ENCODE measurements at places on chromosomes 5 and 9.

DNA sequence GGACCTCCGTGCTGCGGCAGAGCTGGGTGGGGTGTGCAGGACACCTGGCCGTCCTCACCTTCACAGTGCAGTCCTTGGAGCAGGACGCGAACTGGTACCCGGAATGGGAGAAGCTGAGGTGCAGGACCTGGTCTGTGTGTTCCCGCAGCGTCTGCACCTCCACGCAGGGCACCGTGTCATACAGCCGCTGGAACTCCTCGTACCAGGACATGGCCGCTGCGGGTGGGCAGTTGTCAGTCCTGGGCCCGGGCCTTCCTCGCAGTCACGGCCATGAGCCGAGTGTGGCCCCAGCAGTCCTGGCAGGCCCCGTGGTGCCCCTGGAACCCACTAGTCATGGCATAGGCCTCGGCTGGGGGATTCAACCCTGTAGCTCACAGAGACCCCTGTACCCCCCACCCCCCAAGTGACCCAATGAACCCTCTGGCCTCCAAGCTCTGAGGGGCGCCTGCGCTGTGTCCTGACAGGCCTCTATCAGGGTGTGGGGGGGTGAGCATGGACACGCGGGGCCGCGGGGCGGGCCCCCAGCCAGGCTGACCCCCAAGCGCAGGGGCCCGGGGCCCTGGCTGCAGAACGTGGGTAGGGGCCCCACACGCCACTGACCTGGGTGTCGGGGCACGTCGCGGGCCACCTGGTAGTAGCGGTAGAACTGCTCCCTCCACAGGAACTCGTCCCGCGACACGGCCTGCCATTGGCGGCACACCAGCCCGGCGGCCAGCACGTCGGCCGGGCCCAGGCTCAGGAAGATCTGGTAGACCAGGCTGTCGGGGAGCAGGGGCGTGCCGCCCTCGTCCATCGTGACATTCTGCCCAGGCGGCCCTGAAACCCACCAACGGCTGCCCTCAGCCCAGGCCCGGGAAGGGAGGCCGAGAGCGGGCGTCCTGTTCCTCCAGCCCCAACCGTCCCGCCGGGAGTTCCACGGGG, 987 bp downstream of the FBXW5 start:
- DNase-seq, result no peak

GRCh38 chr5:17415321-17415758, 82.7 kb upstream of the TAF11L2 start:
- DNase-seq, result no peak

GRCh38 chr9:78574354-78575045, 277.6 kb downstream of the PSAT1 start:
- DNase-seq, result no peak

DNA sequence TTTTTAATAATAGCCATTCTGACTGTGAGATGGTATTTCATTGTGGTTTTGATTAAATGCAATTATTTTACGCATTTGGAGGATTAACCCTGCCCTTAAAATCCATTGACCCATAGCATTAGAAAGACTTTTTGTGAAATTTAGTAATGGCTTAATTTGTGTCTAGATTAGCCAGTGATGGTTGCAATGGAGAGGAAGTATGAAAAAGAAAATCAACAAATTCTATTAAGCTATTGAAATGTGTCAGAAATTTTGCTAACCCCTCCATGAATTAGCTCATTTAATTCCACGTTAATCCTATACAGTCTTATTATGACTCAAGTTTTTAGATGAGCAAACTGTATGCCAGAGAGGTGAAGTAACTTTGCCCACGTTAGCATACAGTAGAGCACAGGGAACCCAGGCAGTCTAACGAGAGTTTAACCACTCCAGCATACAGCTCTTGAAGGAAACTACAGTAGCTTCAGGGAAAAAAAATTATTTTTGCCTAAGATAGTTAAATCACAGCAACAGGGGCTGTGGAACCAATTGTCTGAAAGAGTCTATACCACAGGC, 158.2 kb upstream of the PPP2R2B start:
- no peak for DNase-seq

- no peak for DNase-seq
Measured at GRCh38 chr5:8253376-8253775, 384.4 kb downstream of the MTRR start.

- no peak for DNase-seq
Measured at GRCh38 chr9:26399556-26399955, 493.0 kb downstream of the CAAP1 start.

DNA sequence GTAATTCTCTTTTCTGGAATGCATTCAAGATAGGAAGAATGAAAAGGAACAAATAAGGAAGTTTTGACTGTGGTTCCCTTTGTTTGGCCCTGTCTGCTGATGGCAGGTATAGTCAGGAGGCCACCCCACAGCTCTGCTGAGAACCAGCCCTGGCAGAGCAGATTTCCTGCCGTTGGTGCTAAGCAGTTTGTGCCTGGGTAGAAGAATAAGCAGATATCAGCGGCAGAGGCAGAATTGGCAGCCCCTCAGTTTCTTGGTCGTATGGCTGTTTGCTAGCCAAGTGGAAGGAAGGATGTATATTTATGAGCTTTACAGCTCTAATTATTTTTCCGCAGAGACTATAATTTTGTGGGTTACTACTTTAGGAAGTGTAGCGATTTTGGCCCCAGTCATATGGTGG, 310.2 kb upstream of the RFX3 start:
- no peak for DNase-seq

DNA sequence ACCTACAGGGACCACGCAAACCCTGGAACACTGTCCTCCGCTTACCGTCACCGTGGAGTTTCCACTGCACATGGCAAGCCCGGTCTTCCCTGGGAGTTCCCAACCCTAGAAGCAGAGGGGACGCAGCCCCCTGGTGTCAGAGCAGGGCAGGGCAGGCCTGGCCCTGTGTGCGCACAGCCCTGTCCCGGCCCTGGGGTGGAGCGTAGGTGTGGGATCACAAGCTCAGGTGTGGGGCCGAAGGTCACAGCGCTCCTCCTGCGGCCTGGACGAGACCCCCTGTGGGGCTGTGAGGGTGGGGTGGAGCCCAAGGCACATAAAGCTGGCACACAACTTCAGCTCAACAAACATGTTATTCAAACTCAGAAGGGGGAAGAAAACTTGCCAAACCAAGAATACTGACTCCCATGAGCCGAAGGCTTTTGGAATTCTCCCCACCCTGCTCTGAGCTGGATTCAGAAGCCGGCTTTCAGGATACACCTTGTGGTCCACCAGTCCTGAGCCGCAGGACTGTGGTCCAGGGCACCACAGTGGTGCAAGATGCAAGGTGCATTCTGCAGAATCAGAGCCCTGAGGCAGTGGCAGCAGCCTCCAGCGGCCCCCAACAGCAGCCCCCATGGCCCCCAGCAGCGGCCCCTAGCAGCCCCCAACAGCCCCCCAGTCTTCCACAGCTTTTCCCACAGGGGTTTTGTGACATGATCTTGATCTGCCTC, 11.8 kb upstream of the EXOC3 start:
- peak; percentile 22 for DNase-seq

GRCh38 chr5:139662617-139663016, 14.5 kb downstream of the CXXC5 start:
- DNase-seq, result no peak

DNA sequence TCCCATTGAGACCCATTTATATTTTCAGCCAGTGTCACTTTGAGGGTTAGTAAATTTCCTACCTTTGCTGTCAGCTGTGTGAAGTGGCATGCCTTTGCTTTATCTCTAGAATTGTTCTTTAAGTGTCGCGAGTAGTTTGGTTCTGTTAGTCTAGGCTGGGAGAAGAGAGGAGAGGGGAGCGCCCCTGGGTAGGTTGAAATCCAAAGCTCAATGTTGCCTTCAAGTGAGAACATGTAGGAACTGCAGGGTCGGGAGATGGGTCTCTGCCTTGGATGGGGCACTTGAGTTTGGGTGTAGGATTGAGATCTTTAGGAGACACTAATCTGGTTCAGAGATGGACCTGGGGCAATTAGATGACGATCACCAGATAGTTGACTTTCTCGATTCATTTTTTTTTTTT, 46.3 kb downstream of the STC2 start:
- DNase-seq, result no peak

GRCh38 chr9:15357050-15357653, 50.1 kb upstream of the TTC39B start:
- DNase-seq, result peak; percentile 52

DNA sequence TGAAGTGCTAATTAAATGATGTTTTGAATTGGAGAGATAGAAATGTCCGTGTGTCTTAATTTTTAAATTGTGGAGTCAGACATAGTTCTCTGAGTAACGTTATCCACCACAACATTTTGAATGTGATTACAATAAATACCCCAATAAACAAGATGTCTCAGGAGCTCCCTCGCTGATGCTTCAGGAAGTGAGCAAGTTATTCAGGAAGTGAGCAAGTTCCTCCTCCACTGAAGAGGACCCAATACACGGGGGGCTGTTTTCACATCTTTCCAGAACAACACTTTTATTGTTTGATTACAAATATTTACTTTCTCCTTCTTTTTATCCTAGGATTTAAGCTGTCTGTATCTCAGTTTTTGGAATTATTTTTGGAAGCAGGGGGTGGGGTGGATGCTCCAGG, 363.8 kb downstream of the LRRC70 start:
- no peak for DNase-seq

DNA sequence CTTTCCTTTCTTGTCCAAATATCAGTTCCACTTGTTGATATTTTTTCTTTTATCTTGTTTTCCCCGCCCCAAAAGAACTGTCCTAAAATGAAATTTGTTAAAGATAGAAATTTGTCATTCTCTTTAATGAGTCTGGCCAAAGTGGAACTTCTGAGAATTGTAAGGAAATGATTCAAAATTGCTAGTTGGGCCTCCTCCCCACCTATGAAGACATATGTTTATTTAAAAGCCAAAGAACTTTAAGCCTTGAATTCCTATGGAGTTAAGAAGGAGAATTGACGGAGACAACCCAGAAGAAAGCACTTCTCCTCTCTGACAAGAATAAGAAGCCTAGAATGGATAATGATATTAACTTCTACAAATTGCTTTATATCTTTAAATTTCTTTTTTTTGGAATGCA, 59.1 kb upstream of the ALDH1A1 start:
- DNase-seq, result no peak

DNA sequence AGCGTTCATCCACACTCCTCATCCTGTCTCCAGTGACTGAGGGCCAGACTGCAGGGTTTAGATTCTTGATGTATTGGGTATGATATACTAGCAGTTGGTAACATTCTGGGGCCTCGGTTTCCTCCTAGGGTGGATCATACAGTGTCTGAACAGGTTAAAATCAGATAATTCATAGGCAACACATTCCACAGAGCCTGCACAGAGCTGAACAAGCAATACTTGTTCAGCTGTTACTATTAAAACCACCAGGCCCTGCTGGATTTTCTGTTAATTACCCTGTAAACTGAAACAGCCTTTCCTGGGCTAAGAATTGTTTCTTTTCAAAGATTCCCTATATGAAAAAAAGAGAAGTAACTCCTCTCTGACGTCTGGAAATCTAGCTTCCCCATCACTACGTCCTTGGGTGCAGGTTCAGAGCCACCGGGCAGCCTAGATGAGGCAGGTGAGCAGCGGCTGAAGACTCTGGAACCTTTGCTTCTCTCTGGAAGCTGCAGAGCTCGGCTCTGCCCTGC, 1313.5 kb upstream of the WWC1 start:
- no peak for DNase-seq

- DNase-seq, result no peak
Measured at GRCh38 chr5:92641031-92641962, 939.7 kb downstream of the NR2F1-AS1 start.

DNA sequence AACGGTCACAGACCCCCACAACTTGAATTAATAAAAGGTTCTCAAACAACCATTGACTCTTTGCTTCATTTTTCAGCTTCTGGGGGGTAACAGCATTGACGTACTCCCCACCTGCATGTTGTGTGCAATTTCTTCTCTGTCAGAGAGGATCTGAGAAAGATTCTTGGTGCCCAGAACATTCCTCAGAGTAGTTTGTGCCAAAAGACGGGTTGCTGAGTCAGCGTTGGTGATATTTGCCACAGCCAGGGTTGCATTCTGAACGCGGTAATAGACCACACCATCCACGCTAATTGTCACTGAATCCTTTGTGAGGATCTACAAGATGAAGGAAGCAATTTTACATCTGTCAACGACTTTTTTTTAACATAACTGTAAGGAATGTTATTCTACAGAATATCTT, 21.0 kb downstream of the STOM start:
- DNase-seq, result no peak
